B cell (primary cell): ENCODE measurements at places on chromosomes 7 and 10. TPM values are rescaled to one million over a fixed set of nuclear protein-coding genes. Genes with fewer than 3 reads are reported as not detected.

DNA sequence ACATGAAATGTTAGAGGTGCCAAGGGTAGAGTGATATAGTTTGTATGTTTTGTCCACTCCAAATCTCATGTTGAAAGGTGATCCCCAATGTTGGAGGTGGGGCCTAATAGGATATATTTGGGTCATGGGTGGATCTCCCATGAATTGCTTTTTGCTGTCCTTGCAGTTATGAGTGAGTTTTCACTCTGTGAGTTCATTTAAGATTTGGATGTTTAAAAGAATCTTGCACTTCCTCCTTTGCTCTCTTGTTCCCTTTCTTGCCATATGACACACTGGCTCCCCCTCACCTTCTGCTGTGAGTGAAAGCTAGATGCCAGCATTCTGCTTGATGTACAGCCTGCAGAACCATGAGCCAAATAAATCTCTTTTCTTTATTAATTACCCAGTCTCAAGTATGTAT is 269.2 kb downstream of the ZWINT start:
- H3K27ac ChIP-seq = no peak overlapping the region
- DNase-seq = no peak
- H3K4me1 ChIP-seq = no peaks in the 10 kb centered on the region
- H3K27me3 ChIP-seq = no peaks in the 10 kb centered on the region
- no peaks in the 10 kb centered on the region for H3K36me3 ChIP-seq

The CCDC172 gene
- not detected in 2 replicates for polyA plus RNA-seq

DNA sequence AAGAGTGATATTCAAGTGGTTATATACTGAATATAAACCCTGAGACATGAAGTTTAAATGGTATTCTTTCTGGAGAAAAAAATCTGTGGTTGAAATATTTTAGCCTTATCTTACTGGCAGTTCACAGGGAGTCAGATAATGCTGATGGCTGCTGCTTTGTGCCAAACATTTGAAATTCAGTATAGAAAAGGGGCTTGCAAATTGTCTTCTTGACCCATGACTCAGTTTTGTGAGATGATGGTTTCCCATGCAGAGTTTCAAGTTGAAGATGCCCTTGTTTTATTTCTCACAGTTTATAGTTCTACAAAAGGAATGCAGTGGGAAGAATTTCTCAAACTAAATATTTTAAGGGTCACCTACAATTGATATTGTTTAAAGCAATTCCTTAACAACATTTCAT is 251.1 kb upstream of the MEOX2 start:
- DNase-seq = no peak
- no peaks in the 10 kb centered on the region for H3K4me1 ChIP-seq
- no peaks in the 10 kb centered on the region for H3K27me3 ChIP-seq
- no peak overlapping the region for H3K27ac ChIP-seq
- H3K4me3 ChIP-seq = no peak overlapping the region

The ERVW-1 gene
- polyA plus RNA-seq = not detected in 2 replicates

The CARD11 gene
- polyA plus RNA-seq = 125 and 135 TPM in 2 replicates
